ENCODE measurements at places on chromosomes 6 and 20. TPM values are rescaled to one million over a fixed set of nuclear protein-coding genes. Genes with fewer than 3 reads are reported as not detected.

The PTGIS gene
- 321 TPM for total RNA-seq

The RGS17 gene
- total RNA-seq: 37.3 TPM

The CBLN4 gene
- total RNA-seq: not detected

The SCUBE3 gene
- total RNA-seq: 9.2 TPM

The KCNG1 gene
- total RNA-seq: not detected

The HCRTR2 gene
- not detected for total RNA-seq

The C6orf52 gene
- total RNA-seq: 0.66 TPM

The SLC24A3 gene
- total RNA-seq: 0.66 TPM

The PKIB gene
- total RNA-seq: 0.40 TPM

The BPIFB4 gene
- total RNA-seq: not detected

The CTCFL gene
- total RNA-seq: not detected

The FAM162B gene
- 0.40 TPM for total RNA-seq

The ERVFRD-1 gene
- total RNA-seq: not detected

The CCN6 gene
- not detected for total RNA-seq

The IP6K3 gene
- not detected for total RNA-seq

The MUCL3 gene
- total RNA-seq: not detected

The MKKS gene
- 7.2 TPM for total RNA-seq

The KHDC1L gene
- total RNA-seq: not detected

The SLC35D3 gene
- not detected for total RNA-seq

The TGM3 gene
- not detected for total RNA-seq

The TRAPPC3L gene
- total RNA-seq: 0.13 TPM

The CHRNA4 gene
- total RNA-seq: not detected

The BPI gene
- total RNA-seq: 0.79 TPM

The PRR18 gene
- total RNA-seq: not detected

The SLC32A1 gene
- total RNA-seq: not detected

The DEK gene
- 108 TPM for total RNA-seq

The ALDH8A1 gene
- total RNA-seq: 0.92 TPM

The LEMD2 gene
- total RNA-seq: 40.4 TPM

The MATN4 gene
- total RNA-seq: not detected

The PROKR2 gene
- not detected for total RNA-seq

The ULBP1 gene
- total RNA-seq: under 0.01 TPM

The CRIP3 gene
- 0.19 TPM for total RNA-seq

The TSHZ2 gene
- total RNA-seq: 4.0 TPM

The TBCC gene
- 40.6 TPM for total RNA-seq

The TMEM217 gene
- 1.8 TPM for total RNA-seq

The PBOV1 gene
- total RNA-seq: not detected

The ZBTB46 gene
- total RNA-seq: 3.3 TPM

The HLA-DPA1 gene
- 2.8 TPM for total RNA-seq

The EYA2 gene
- 0.50 TPM for total RNA-seq

The ADTRP gene
- 0.66 TPM for total RNA-seq

The GPR6 gene
- not detected for total RNA-seq
